Stimulated activated CD4-positive, alpha-beta T cell treated with anti-CD3 and anti-CD28 coated beads, Interleukin-4, amount 100 ng/mL, for 4 hours (primary cell): ENCODE measurements at places on chromosomes 2 and 18.

DNA sequence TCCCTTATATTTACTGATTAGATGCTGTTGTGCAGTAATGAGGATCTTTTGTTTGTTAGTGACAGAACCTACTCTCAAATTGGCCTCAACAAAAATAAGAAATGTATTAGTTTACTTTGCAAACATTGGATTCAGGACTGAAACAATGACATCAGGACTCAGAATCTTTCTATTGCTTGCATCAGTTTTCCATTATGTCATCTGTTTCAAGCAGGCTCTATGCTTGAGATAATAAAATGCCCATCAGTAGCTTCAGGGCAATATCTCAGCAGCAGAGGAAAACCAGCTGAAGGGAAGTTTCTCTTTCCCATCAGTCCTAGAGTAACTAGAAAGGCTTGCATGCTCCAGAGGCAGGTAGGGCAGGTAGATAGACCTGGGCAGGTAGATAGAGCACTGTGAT lies 375.5 kb upstream of the SLC8A1 start:
- DNase-seq = no peak

- no peak for DNase-seq
Measured at GRCh38 chr2:65388051-65388531, 44.3 kb downstream of the SPRED2 start.

DNA sequence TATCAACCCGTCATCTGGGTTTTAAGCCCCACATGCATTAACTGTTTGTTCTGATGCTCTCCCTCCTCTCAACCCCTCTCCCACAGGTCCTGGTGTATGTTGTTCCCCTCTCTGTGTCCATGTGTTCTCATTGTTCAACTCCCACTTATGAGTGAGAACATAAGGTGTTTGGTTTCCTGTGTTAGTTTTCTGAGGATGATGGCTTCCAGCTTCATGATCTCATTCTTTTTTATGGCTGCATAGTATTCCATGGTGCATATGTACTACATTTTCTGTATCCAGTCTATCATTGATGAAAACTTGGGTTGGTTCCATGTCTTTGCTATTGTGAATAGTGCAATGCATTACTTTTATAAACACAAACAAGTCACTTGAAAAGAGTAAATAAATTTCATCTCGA lies 7.0 kb upstream of the INPP1 start:
- no peak for DNase-seq

DNA sequence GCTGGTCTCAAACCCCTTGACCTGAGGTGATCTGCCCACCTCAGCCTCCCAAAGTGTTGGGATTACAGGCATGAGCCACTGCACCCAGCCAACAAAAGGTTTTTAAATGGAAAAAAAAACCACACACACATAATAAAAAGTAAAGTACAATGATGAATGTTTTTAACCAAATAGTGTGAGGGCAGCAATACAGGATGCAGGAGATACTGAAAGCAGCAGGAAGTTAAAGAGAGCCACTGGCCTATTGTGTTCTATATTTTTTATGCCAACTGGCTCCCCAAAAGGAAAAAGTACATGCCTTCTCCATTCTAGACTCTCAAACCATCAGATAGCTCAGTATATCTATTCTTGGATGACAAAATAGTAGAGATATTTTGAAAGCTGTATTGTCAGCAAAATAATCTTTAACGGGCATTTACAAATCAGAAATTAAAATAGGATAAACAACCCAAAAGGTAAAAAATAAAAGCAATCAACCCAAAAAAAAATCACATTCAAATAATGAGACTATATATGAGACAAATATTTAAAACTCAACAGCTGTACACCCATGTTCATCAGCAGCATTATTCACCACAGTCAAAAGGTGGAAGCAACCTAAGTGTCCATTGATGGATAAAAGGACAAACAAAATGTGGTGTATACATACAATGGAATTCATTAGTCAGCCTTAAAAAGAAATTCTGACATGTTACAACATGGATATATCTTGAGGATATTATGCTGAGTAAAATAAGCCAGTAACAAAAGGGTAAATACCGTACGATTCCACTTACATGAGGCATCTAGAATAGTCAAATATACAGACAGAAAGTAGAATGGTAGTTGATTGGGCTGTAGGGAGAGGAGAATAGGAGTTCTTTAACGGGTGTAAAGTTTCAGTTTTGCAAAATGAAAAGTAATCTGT lies 26.2 kb downstream of the GPATCH11 start:
- DNase-seq = no peak

DNA sequence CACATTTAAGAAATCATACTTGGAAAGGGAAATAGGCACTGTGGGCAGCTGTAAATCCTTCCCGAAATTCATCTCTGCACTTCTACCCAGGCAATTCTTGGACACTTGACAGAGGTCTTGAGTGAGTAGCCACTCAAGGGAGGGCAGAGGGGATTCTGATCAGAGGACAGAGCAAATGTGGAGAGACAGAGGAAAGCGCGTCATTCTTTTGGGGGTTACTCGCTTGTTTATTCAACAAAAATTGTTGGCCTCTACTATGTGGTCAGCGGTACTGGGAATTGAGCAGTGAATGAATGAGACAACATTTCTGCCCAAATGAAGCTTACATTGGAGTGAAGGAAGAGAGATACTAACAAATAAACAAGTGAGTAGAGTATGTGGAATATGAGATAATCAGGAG lies 41.4 kb upstream of the YES1 start:
- DNase-seq = no peak

- DNase-seq = no peak
Measured at GRCh38 chr18:60176259-60176658, 196.3 kb downstream of the MC4R start.

GRCh38 chr2:9252002-9252357 lies 45.4 kb downstream of the ASAP2 start:
- no peak for DNase-seq

DNA sequence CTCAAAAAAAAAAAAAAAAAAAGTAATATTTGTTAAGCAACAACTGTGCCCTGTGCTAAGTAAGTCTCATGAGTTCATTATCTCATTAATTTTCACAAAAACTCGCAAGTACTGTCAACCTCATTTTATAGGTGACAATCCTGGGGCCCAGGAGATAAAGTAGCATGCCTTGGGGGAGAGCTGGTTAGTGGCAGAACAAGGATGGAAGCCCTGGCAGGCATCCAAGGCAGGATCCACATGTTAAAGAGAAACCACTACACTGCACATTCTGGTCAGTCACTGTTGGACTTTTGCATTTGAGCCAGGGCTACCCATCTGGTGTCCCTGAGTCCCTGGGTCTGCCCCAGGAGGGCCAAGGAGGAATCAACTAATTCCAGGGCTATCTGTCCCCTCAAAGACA lies 54.6 kb downstream of the ZFP36L2 start:
- DNase-seq = no peak

GRCh38 chr2:186639939-186640338 lies 50.1 kb downstream of the ITGAV start:
- no peak for DNase-seq

GRCh38 chr2:147468349-147468748 lies 376.5 kb upstream of the ACVR2A start:
- DNase-seq = no peak

DNA sequence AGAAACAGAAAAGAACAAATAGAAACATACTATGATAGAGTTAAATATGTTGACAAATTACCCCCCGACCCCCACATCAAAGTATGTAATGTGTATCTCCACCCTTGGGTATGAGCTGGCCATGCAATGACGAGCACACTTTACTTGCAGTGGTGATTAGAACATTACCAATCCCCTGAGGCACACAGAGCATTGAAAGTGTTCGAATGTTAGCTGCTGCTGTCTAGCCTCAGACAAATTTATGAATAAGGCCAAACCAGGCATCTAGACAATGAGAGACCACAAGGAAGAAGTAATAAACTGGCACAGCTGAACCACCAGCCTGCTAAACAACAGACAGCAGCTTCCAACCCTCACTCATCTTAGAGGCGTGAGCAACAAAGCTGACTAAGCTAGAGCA lies 380.5 kb downstream of the DSEL start:
- no peak for DNase-seq

DNA sequence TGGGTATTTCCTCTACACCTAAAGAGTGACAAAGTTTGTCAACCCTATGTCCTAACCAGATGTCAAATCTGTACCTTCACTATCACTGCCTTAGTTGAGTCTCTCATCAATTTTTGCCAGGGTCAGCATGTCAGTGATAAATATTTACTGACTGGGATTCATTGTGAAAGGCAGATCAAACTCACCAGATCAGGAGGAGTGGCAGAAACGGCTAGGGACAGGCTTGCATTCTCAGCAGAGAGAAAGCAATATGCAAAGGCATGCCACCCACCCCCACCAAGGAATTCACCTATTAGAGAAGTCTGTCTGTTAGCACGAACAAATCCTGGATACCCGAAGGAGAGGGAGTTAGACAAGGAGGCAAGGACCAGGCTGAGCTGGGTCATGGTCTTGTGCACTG lies 62.6 kb downstream of the PTPN2 start:
- DNase-seq = no peak

GRCh38 chr2:151861174-151861573 lies 33.0 kb upstream of the ARL5A start:
- no peak for DNase-seq

- DNase-seq = no peak
Measured at GRCh38 chr2:2639251-2640139, 308.4 kb upstream of the MYT1L start.

GRCh38 chr2:148979919-148980277 lies 58.6 kb upstream of the LYPD6B start:
- no peak for DNase-seq

DNA sequence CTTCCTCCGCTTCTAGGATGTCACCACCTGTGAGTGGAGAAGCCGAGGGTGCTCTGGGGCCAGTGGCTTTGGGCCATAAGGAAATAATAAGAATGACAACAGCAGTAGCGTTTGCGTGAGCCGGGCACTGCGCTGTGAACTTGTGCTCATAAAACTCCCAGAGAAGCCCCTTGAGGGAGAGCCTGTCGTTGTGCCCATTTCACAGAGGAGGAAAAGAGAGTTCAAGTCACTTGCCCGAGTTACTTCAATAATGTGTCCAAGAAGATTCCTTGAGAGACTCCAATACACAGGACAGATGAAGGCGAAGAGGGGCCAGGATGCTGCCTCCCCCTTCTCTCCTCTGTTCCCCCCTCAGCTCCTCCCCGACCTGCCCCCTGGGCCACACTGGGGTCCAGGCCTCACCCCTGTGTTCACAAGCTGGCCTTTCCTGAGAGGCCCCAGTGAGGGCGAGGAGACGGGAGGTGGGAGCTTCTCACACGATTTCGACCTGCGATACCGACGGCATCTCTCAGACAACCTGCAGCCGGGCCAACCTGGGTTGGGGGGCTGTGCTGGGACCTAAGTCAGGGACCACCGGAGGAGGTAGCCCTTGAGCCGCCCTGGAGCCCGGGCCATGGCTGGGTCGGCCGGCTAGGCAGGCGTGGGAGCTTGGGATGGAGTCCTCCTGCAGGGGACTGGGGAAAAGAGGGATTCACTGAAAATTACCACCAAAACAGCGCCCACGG lies 53.5 kb upstream of the UBE2F start:
- no peak for DNase-seq

DNA sequence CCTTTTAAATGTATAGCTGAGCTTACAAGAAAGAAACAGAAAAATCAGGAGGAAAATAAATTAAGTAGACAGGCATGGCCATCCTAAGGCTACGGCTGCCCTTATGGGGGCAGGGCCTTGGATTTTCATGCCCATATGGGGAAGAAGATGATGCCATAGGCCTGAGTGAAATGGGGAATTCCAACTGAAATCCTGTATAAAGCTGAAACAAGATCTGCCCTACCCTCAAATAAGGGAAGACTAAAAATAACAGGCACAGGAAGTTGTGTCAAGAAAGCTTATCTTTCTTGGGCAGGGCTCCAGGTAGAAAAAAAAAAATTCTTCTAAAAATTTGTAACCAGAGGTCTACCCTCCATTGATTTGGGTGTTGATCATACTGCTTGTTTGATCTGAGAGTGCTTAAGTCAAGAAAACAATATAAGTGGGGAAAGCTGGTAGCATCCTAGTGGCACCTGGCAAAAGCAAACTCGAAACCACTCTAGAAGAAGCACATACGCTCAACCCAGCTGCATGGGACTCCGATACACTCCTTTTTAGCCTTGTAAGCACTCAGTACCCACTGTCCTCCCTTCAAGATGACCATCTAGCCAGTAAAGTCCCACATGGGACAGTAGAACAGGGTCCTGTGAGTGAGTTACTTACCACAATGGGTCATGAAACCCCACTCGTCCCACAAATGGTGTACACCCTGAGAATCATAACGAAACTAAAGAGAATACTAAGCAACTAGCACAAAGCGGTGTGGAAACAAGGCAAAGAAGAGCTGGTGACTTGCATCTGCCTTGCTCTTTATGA lies 22.3 kb downstream of the DNAH7 start:
- DNase-seq = no peak

- no peak for DNase-seq
Measured at GRCh38 chr2:152490686-152491455, 155.9 kb downstream of the FMNL2 start.

DNA sequence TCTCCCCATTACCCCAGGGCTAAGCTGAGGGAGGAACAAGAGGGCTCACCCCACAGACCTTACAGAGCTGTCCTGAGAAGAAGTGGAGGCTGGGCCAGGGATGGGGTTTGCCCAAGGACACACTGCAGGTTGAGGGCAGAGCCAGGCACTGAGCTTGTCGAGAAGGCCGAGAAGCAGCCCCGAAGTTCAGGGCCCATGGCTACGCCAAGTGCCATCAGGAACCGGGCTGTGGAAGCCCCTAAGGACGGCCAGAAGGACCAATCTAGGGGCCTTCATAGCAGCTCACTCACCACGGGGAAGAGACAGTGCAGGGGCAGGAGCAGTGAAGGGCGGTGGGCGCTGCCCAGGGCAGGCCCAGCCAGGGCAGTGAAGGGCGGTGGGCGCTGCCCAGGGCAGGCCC lies 18.6 kb upstream of the AGXT start:
- no peak for DNase-seq

DNA sequence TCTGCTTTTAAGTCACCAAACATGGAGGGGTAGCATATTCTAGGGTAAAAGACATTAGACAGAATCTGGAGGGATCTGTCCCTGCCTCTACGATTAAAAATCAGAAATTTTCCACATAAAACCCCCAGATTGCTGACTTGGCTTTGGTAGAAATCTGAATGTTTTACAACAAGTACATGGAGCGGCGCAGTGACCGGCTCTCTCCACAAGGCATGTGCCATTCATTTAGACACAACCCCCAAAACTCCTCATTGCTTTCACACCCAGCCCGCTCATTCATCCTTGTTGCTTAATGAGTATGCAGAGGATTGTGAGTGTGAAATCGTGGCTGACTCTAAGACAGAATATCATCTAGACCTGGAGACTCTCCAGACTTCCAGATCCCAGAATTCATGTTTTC lies 140.6 kb downstream of the CNTNAP5 start:
- no peak for DNase-seq

- DNase-seq = no peak
Measured at GRCh38 chr2:1989216-1989615, 244.9 kb upstream of the PXDN start.

DNA sequence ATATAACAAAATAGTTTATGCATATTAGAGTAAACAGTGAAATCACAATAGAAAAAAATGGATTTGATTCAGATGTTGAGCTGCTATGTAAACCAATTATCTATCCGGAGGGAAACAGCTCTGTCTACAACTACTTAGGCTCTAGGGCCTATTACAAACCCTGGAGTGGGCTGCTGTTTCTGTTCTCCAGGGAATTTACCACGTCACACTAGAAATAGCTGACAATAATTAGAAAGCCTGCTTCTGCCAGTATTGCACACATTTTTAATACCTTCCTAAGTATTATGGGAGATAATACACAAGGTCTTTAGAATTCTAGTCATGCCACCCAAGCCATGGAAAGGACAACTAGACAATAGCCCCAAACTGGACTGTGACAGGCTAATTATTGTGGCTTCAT lies 411.1 kb downstream of the FIGN start:
- DNase-seq = no peak
